ENCODE measurements at places on chromosomes 4 and X.

- no peak for DNase-seq
Observed at GRCh38 chr4:125787707-125788106, 473.0 kb downstream of the FAT4 start.

GRCh38 chr4:155615081-155615887 is 51.4 kb upstream of the GUCY1A1 start:
- no peak for DNase-seq

- DNase-seq, result no peak
Observed at GRCh38 chrX:20140420-20140819, 1.2 kb downstream of the EIF1AX start.

DNA sequence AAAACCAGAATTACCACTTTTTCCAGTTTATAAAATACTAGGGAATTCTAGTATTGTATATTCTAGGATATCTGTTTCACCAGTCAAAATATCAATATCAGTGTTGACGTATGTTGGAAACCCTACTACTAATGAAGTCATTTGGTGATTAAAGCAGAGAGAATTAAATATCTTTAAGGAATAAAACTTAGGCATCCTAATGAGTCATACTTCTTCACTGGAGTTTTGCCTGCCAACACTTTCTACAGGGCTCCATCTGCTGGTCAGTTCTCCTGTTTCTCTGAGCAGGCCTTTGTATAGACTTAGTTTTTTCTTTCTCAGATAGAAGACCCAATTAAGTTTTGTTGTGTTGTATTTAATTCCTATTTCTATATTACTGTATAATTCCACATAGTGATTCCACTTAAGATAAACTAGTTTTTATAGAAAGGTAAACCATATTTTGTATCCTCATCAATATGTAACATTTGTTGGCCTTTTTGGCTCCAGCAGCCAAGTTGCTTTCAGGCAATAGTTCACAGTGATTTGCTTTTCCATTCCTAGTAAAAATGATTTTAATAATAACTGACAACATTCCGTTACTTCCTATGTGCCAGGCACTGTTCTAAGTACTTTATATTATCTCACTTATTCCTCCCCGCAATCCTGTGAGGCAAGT is 3.5 kb downstream of the AP1AR start:
- DNase-seq, result peak; percentile 25

DNA sequence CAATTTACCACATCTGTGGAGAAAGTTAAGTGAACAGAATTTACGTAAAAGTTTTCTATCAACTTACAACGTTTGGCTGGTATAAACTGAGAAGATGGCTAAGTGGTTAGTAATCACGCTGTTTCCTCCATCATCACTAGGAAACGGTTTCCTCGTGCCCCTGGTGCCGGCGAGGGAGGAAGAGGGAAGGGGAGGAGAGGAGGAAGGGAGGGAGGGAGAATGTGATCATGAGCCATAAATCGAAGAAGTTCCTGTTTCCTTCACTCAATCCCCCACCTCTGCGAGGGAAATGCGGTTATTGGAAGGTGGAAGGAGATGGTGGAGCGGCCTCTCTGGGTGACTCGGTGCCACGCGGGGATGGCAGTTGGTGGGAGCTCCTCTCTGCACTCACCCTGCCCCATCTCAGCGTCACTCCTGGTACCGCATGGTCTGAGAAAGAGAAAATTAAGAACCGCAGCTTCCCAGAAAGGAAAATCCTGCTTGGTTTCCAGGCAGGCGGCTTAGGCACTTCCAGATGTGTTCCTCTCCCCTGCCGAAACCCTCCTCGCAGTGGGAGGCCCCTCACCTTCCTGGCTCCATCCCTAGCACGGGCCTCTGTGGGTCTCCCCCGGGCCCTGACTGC is 216.8 kb downstream of the AFAP1 start:
- DNase-seq, result no peak

GRCh38 chrX:50876551-50876950 is 34.0 kb upstream of the BMP15 start:
- DNase-seq, result no peak

- no peak for DNase-seq
Observed at GRCh38 chrX:30317308-30317707, 8.1 kb upstream of the NR0B1 start.

DNA sequence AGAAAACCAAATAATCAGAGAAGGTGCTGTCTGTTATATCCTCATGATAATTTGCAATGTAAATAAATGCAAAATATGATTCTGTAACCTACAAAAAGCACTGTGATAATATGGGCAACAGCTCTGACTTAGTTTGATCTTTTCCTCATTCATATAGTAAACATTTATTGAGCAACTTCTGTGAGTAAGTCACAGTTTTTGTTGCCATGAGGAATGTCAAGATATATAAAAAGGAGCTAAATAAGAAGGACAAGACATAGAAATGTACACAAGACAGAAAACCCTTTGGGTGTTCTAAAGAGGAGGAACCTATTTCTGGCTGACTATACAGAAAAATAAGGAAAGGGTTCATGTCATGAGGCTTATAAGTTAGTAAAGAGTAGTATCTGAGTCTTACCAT is 44.3 kb downstream of the ARSJ start:
- no peak for DNase-seq

GRCh38 chrX:68098431-68098830 is 334.9 kb downstream of the OPHN1 start:
- DNase-seq, result no peak

- DNase-seq, result no peak
Observed at GRCh38 chrX:19836337-19836736, 51.1 kb downstream of the SH3KBP1 start.

- no peak for DNase-seq
Observed at GRCh38 chr4:3708103-3708510, 58.1 kb upstream of the ADRA2C start.

GRCh38 chrX:53317365-53318069 is 36.1 kb upstream of the IQSEC2 start:
- DNase-seq, result peak; percentile 58

- DNase-seq, result no peak
Observed at GRCh38 chrX:100648458-100649417, 4.7 kb downstream of the SRPX2 start.

DNA sequence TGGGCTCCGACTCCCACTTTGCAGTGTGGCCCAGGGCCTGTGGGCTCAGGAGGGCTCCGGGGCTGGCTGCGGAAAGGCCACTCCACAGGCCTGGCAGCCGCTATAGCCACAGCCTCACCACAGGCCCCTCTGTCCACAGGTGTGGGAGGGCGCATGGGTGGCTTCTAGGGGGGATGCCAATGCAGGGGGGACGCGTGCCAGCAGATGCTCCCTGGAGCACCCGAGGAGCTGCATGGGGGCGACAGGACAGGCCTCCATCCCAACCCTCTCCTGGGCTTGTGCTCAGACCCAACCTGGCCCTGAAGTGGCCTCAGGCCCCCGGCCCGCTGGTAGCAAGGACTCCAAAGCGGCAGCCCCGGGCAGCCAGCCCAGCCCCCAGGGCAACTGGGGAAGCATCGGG is 8.0 kb downstream of the BGN start:
- no peak for DNase-seq

DNA sequence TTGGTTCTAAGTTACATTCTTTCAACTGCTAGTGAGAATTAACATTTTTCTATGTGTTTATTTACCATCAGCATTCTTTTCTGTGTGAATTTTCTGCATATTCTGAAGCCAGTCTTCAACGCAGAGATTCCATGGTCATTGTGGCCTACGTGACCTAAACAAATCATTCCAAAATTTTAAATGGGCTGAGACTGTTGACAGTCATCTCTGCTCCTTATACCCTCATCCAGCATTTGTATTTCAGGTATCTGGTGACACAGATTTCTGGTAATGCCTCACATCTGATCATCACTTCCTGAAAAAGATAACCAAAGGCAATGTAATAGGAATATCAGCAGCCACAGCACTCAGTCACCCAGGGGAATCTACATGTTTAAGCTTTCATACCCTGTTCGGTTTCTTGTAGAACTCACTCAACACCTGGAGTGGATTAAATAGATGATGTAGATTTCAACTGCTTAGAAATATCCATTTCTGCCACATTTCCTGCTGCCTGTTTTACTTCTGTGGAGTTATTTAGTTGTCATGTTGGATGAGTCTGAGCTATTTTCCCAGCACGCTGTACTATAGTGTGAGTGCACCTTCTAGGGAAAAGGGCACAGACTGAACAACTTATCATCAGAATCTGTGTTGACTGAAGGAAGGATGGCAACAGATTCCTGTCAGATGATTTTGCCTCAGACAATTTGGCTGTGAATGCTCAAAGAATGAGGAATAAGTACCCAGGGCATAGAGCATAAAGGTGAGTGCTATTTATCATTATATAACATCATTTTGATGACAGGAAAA is 73.0 kb upstream of the HPGD start:
- DNase-seq, result no peak

- peak; percentile 40 for DNase-seq
Observed at GRCh38 chr4:78776729-78777575, 802 bp downstream of the BMP2K start.

GRCh38 chr4:74159143-74159709 is 1.3 kb downstream of the MTHFD2L start:
- no peak for DNase-seq

- no peak for DNase-seq
Observed at GRCh38 chrX:39264023-39264422, 462.8 kb downstream of the MID1IP1 start.

GRCh38 chrX:129932821-129933321 is 26.9 kb downstream of the UTP14A start:
- no peak for DNase-seq

Measured in stimulated activated CD8-positive, alpha-beta memory T cell treated with anti-CD3 and anti-CD28 coated beads, Interleukin-2, amount 100 ng/mL, for 48 hours (primary cell).